IMR-90 (cell line): ENCODE measurements at places on chromosomes 7 and 10.
A peak's percentile ranks its signal among the peaks of the same experiment; 100 is the strongest.

GRCh38 chr10:62643606-62644587, 160.6 kb upstream of the ADO start:
- H3K27ac ChIP-seq = no peak overlapping the region
- H3K4me1 ChIP-seq = no peaks in the 10 kb centered on the region
- H3K36me3 ChIP-seq = no peaks in the 10 kb centered on the region
- no peak overlapping the region for H3K4me3 ChIP-seq
- no peak for DNase-seq

GRCh38 chr7:5284304-5285281, 1.9 kb downstream of the SLC29A4 start:
- peaks cover 3% of the 10 kb centered on the region; the same call in 1 of the 2 replicates for H3K36me3 ChIP-seq
- no peak overlapping the region for H3K27ac ChIP-seq
- no peaks in the 10 kb centered on the region; the same call in 1 of the 2 replicates for H3K27me3 ChIP-seq
- H3K4me1 ChIP-seq = no peaks in the 10 kb centered on the region
- DNase-seq = no peak

- H3K4me3 ChIP-seq = no peak overlapping the region
- H3K27ac ChIP-seq = no peak overlapping the region
- peak; percentile 69 for DNase-seq
- peaks cover 17% of the 10 kb centered on the region for H3K27me3 ChIP-seq
- H3K4me1 ChIP-seq = no peaks in the 10 kb centered on the region
Measured at GRCh38 chr7:157043745-157044144, 33.3 kb upstream of the MNX1 start.

GRCh38 chr10:84178160-84178609, 4.6 kb downstream of the GPR15LG start:
- no peaks in the 10 kb centered on the region for H3K4me1 ChIP-seq
- no peak for DNase-seq
- no peak overlapping the region for H3K4me3 ChIP-seq
- no peaks in the 10 kb centered on the region for H3K27me3 ChIP-seq
- no peaks in the 10 kb centered on the region for H3K36me3 ChIP-seq

GRCh38 chr7:111919164-111919563, 287.0 kb downstream of the DOCK4 start:
- H3K27me3 ChIP-seq = no peaks in the 10 kb centered on the region; the same call in 1 of the 2 replicates
- DNase-seq = no peak
- no peak overlapping the region for H3K4me3 ChIP-seq
- H3K36me3 ChIP-seq = no peaks in the 10 kb centered on the region
- H3K4me1 ChIP-seq = no peaks in the 10 kb centered on the region; the same call in 1 of the 2 replicates

DNA sequence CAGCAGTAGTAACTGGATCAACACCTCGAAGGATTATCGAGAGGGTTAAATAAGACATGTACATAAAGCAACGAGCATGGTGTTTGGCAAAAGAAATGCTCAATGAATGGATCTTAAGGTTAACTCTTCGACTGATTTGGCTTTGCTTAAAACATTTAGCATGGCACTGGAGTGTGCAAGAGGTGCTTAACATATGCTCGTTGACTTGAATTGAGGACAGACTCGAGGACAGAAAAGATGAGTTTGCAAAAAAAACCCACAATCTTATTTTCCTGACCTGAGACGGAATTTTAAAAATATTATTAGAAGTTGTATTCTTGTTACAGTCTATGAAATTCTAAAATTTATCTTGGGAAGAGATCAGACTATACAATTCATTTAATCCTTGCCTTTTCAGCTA, 49.4 kb upstream of the ST8SIA6 start:
- no peaks in the 10 kb centered on the region for H3K36me3 ChIP-seq
- H3K27ac ChIP-seq = no peak overlapping the region
- peaks cover 7% of the 10 kb centered on the region for H3K4me1 ChIP-seq
- no peak overlapping the region for H3K4me3 ChIP-seq
- no peak for DNase-seq

DNA sequence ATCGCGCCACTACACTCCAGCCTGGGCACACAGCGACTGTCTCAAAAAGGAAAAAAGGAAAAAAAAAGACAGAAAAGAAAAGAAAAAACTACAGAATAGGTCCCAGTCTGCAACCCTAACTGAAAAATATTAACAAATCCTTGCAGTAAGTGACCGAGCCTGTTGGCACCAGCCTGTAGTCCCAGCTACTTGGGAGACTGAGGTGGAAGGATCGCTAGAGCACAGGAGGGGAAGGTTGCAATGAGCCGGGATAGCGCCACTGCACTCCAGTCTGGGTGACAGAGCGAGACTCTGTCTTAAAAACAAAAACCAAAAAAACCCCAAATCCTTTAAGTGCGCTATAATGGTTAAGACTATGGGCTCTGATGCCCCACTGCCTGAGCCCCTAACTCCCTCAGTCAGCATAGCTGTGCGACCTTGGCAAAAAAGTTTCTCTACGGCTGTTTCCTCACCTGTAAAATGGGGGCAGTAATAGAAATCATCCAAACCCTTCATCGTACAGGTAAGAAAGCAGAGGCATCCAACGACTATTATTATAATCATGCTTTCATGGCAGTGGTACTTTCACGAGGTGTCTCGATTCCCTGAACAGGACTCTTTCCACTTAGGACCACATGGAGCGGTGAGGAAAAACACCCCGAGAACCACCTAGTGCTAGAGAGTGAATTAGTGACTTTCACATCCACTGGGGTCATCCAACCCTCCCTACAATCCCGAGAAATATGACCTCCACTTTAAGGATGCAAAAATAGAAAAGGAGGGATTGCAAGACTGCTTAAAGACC, 755 bp downstream of the TOMM7 start:
- H3K27me3 ChIP-seq = no peaks in the 10 kb centered on the region
- H3K27ac ChIP-seq = peak overlapping the region; percentile 88
- H3K4me1 ChIP-seq = peaks cover 5% of the 10 kb centered on the region
- peaks cover 3% of the 10 kb centered on the region for H3K36me3 ChIP-seq
- H3K4me3 ChIP-seq = peak overlapping the region; percentile 82
- no peak for DNase-seq

DNA sequence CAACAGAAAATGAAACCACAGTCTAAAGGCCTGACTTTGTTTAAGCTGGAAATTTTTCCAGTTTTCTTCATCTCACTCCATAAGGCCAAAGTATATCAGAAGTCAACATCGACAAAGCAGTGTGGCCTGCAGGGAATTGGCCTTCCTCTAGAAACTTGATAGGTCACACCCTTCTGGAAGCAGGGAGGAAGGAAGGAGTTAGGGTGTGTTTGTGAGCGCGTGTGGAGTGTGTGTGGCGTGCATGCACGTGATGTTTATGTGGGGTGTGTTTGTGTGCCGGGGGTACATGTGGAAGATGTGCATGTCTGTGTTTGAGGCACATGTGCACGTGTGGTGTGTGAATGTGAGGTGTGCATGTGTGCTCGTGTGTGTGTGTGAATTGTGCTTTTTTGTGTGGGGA, 28.6 kb downstream of the ZC3HAV1 start:
- H3K4me1 ChIP-seq = peaks cover 2% of the 10 kb centered on the region; the same call in 1 of the 2 replicates
- H3K27ac ChIP-seq = no peak overlapping the region
- no peaks in the 10 kb centered on the region for H3K27me3 ChIP-seq
- H3K4me3 ChIP-seq = no peak overlapping the region
- H3K36me3 ChIP-seq = peaks cover 27% of the 10 kb centered on the region
- DNase-seq = no peak

DNA sequence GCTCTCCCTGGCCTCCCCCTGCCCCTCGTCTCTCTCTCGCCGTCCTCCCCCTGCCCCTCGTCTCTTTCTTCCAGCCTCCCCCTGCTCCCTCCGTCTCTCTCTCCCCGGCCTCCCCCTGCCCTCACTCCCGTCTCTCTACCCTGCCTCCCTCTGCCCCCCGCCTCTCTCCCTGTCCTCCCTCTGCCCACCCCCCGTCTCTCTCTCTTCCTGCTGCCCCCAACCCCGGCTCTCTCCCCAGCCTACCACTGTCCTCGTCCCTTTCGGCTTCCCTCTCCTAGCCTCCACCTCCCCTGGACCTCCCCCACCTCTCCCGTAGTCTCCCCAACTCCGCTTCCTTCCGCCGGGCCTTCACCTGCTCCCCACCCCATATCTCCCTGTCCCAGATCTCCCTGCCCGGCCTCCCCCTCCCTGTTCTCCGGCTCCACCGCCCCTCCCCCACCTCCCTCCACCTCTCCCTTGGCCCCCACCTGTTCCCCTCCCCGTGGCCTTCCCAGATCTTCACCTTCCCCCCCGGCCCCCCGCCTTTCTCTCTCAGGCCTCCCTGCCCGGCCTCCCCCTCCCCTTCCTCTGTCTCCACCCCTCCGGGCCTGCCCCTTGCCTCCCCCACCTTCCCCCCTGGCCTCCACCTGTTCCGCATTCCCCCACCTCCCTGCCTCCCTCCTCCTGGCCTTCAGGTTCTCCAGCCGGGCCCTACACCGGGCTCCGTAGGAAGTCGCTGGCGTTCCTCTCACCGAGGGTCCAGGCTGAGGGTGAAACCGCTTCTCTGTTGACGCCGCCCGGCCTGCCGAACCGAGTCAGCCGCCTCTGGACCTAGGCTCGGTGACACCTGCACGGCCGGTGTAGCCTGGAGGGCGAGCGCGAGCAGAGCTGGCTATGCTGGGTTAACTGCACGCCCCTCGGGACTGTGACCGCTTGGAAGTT, 1.2 kb downstream of the GET4 start:
- peak overlapping the region; percentile 93 for H3K4me3 ChIP-seq
- no peaks in the 10 kb centered on the region for H3K27me3 ChIP-seq
- H3K27ac ChIP-seq = peak overlapping the region; percentile 84
- no peak for DNase-seq
- H3K36me3 ChIP-seq = peaks cover 17% of the 10 kb centered on the region

GRCh38 chr7:131338173-131338572, 10.5 kb downstream of the MKLN1 start:
- peaks cover 3% of the 10 kb centered on the region for H3K36me3 ChIP-seq
- no peaks in the 10 kb centered on the region for H3K27me3 ChIP-seq
- no peak overlapping the region for H3K27ac ChIP-seq
- no peaks in the 10 kb centered on the region; the same call in 1 of the 2 replicates for H3K4me1 ChIP-seq
- H3K4me3 ChIP-seq = no peak overlapping the region

DNA sequence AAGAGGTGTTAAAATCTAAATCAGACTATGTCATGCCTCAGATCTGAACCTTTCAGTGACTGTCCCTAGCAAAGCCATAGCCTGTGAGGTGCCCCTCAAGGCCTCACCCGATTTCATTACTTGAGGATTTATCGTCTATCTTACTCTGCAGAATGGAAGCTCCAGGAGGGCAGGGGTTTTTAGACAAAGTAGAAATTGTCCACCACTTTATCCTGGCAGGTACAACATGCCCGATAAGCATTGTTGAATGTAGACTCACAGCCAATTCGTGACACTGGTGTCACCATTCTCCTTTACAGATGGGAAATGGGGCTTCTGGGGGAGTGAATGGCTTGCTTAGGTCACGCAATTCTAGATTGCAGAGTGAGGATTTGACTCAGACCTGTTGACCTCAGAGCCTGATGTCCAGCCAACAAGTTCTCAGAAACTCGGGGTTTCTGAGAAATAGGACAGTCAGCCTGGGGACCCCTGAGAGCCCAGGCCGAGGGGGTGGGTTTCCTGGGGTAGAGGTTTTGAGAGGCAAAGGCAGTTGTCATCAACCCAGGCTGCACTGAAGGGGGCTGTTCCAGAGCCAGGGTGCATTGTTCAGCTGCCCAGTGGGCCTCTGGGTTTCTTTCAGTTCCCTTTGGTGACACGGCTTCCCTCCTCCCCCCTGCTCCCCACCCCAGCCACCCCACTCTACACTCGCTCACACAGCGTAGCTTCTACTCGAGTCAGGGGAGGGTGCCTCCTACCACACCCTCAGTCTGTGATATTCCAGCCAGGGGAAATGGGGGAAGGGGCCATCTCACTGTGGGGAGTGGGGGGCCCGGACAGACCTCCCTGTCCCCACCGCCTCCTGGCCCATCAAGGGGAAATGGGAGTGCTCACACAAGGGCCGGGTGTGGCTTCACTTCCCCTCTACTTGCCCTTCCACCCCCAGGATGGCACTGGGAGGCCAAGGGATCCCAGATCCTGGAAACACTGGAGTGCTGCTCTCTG, 3.1 kb upstream of the IRF5 start:
- peaks cover 83% of the 10 kb centered on the region for H3K27me3 ChIP-seq
- no peak overlapping the region for H3K4me3 ChIP-seq
- no peak for DNase-seq
- no peaks in the 10 kb centered on the region for H3K36me3 ChIP-seq
- no peak overlapping the region for H3K27ac ChIP-seq

DNA sequence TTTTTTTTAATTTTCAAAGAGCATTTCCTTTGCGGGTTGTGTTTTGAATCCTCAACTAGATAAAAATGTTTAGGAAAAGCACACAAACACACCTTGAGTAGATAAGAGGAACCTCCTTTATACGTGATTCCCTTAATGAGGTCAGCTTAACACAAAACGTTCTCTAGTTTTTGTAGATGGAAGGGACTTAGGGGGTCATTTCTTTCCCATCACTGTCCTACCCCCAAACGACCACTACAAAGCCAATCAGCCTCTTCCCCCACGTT, 1.2 kb downstream of the SUV39H2 start:
- no peak for DNase-seq
- H3K27ac ChIP-seq = no peak overlapping the region
- no peaks in the 10 kb centered on the region for H3K36me3 ChIP-seq
- peaks cover 11% of the 10 kb centered on the region for H3K4me1 ChIP-seq
- H3K4me3 ChIP-seq = peak overlapping the region; percentile 91; the same call in 1 of the 2 replicates

DNA sequence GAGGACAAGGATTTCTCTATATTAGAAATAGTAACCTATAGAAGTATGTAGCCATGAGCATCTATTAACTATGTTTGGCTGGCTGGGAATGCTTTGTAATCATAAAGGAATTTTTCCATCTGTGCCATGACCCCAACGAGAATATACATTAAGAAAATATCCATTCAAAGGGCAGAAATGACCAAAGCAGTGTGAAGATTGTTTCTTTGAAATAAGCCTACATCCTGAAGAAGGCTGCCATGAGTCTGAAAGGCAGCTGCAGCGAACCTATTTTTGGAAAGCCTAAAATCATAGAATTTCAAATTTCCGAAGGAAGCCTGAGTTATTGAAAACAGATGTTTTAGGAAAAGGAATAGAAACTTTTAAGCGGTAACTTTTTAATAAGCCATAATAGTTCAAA, 244.2 kb upstream of the FOXK1 start:
- no peaks in the 10 kb centered on the region for H3K27me3 ChIP-seq
- H3K27ac ChIP-seq = no peak overlapping the region
- H3K4me1 ChIP-seq = no peaks in the 10 kb centered on the region
- no peak for DNase-seq

GRCh38 chr7:124349443-124349842, 316.6 kb upstream of the TMEM229A start:
- no peaks in the 10 kb centered on the region for H3K27me3 ChIP-seq
- H3K36me3 ChIP-seq = no peaks in the 10 kb centered on the region
- no peak for DNase-seq
- H3K4me3 ChIP-seq = no peak overlapping the region
- no peaks in the 10 kb centered on the region for H3K4me1 ChIP-seq

DNA sequence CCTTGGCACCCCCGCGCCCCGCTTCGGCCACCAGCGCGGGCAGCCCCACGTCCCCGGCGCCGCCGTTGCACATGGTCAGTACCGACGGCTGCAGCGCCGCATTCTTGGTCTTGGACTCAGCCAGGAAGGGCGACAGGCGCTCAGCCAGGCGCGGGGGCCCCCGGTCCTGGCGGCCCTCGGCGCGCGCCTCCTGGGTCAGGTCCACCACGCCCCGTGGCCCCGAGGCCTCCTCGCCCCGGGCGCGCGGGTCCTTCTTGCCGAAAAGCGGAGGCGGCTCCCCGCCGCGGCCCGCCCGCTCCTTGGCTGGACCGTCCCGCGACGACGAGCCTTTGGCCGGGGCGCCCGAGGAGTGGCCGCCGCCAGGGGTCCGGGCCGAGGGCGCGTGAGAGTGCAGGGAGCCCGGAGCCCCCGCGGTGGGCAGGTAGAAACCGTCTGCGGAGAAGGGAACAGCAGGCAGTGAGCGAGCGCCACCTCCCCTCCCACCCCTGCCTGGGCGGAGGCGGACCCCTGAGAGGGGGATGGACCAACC, 34.7 kb downstream of the TNRC18 start:
- no peak overlapping the region for H3K4me3 ChIP-seq
- H3K36me3 ChIP-seq = peaks cover 70% of the 10 kb centered on the region
- no peak for DNase-seq
- no peak overlapping the region for H3K27ac ChIP-seq
- no peaks in the 10 kb centered on the region for H3K27me3 ChIP-seq
